C1 segment of cervical spinal cord (tissue), 14 donors: ENCODE measurements at places on chromosomes 3 and 15.

DNA sequence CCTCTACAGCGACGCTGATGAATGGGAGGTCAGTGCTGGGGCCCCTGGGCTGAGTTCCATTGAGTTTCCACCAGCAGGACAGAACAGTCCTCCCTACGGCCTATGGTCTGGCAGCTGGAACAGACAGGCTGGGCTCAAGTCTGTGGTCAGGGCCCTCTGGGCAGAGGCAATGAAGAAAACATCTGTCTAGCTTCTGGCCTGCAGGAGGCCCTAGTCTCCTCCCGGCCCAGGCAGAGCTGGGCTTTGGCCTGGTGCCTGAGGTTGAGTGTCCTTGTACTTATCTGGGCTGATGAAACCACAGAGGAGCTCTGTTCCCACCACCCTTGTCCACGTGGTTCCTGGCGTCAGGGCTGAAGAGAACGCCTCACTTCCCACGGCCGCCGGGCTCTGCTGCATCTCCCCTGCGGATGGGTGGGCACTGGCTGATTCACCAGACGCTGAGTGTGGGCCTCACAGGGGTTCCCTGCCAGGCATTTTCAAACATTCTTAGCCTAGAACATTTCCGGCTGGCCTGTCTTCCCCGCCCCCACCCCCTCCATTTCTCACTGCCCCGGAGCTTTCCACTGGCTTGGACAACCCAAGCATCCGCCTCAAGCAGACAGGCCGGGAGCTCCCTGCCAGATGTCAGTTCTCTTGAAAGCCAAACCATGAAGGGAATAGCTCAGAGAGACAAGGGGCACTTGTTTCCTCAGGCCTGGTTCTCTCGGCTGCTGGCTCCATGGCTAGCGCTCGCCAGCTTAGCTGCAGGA is 20.3 kb downstream of the PPCDC start:
- peak; percentile 92 for DNase-seq

DNA sequence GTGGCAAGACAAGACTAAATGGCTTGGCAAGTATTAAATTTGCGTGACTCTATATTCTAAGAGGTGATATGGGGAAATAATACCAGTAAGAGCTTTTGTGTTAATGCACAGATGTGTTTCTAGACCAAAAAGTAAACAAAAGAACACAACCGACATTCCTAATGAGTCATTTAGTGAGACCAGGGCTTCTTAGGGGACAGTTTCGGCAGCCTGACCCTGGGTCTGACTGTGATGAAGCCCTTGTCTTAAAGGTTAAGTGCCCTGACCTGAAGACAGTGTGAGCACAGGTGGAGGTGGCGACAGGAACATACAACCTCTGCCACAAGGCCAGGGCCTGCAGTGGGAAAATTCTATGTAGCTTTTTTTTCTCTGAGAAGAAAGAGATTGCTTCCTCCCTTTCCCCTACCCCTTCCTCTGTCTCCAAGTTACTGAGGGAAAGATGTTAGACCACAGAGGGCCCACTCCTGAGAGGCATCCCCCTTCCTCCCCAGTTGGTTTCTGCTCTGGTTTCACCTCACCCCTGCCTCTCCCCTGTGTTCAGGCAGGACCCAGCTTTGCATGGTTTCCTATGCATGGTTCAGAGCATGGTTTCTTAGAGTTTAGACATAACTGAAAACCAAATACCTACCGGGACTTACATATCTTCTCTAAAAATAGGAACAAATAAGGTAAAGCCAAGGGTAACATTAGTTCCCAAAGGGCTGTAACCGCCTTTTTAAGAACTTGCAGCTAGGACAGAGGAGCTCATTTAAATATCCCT is 24.8 kb upstream of the CMTM7 start:
- no peak for DNase-seq

DNA sequence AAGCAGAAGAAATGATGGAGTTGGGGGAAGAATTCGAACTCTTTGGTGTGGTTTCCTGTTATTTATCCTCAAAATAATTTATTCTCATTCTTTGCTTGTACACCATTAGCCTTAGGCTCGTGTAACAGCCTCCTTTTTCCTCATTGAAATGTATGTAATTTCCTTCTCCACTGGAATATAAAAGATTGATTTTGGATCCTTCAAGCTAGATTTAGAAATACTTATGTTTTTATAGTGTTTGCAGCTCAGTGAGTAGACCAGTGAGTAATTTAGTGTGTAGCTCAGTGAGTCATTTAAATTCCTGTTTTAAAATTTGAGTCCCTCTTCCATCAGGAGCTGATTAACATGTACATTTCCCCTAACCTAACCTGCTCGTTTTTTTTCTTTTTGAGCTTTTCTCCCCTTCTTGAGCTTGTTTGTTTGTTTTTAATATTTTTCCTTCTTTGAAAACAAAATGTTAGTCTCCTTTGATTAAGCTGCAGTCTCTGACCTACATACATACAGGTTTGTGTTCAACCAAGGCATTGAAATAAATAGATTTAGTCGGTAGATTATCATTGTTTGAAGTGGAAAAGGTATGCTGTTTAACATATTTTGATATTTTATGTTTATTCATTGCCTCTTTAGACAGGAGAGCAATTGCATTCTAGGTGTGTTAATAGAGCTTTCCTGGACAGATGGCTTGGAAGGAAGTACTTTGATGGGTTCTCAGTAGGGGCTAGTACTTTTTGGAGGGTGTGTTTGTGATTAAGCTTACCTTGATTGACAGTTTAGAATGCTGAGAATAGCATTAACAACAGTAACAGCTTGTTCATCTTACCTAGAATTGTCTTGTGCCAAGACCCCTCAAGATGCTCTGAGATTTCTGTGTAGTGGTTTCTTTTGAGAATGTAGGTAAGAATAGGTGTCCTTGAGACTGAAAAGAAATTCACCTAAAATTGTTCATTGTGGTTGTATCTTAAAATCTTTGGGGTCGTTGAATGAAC is 5.9 kb downstream of the USP3 start:
- DNase-seq: no peak

- DNase-seq: peak; percentile 24
Observed at GRCh38 chr3:160006282-160007163, 17.9 kb downstream of the IL12A start.

- no peak for DNase-seq
Observed at GRCh38 chr3:72312339-72312738, 527.4 kb upstream of the PROK2 start.

GRCh38 chr3:8651418-8652323 is 7.1 kb upstream of the SSUH2 start:
- DNase-seq: no peak

- no peak for DNase-seq
Observed at GRCh38 chr3:114213627-114214541, 23.5 kb downstream of the ZNF80 start.

DNA sequence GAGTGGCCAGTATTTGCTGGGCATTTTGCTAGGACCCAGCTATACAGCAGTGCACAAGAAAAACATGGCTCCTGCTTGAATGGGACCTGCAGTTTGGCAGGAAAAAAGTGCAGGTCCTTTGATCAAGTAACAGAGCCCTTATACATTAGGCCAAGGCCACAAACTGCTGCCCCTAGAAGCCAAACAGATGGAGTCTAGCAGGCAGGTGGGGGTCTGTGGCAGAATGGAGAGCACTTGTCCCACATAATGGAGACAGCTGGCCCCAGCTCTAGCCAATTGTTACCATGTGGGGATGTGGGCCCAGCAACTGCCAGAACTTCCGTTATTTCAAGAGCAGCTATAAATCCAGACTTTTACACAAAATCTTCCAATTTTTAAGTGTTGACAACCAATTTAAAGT is 79.3 kb downstream of the SHQ1 start:
- no peak for DNase-seq

GRCh38 chr3:35640190-35641165 is 1.2 kb downstream of the ARPP21 start:
- DNase-seq: no peak

- no peak for DNase-seq
Observed at GRCh38 chr15:77782691-77783090, 150.0 kb upstream of the LINGO1 start.

GRCh38 chr3:111648991-111649579 is 53.9 kb upstream of the ZBED2 start:
- no peak for DNase-seq

GRCh38 chr3:38960953-38961622 is 90.7 kb downstream of the SCN11A start:
- DNase-seq: no peak

DNA sequence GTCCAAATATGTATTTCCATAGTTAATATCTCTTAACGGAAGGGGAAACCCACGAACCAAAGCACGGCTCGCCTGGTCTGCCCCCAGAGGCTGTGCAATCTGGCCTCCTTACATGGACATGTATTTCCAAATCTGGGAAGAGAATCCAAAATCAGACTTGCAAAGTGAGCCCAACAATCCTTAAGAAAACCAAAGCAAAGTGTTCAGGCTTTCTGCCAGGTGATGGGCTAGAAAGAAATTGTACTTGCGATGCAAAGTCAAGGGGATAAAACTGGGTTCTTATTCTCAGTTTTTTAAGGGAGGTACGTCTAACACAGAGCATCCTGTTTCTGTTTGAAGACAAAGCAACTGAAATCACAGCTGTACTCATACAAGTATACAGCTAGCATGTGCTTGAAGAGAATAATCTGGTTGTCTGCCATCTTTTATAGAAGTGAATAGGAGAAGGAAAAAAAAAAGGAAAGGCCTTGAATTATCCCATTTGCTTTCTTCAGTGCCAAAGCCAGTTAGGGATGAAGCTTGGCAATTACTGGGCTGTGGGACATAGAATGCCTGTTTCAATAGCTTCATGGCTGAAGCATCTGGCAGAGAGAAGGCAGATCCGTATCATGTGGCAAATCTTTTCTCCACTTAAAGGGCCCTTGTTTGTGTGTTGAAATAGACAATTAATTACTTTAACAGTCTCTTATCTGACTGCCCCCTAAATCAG is 48.4 kb downstream of the LRIG1 start:
- DNase-seq: no peak

DNA sequence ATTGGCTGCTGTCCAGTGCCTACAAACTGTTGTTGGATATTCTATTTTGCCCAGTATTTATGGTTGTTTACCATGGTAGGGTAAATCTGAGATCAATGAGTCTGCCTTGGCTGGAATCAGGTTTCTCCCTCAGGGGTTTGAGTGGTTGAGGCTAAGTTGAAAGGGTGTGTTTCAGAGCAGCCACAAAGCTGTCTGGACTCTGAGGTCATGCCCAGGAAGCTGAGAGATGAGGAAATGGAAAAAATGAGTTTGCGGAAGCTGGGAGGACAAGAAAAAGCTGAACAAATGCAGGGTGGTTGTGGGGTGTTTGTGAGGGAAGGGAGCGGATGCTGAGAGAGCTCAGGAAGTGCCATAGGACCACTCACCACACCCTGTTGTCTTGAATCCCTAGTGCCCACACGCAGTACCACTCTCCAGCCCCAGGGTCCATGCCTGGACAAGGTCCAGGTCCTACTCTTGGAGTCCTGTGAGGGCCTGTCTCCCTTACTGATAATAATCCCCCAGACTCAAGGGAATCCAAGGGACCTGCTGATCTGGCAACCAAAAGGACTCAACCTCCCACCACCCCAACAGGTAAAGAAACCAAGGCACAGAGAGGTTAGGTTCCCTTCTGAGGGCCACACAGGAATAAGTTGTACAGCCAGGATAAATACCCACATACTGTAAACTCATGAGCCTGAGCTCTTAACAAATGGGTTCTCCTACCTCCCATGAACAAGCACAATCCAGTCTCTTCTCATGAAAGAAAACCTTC is 81.6 kb downstream of the PPCDC start:
- no peak for DNase-seq

DNA sequence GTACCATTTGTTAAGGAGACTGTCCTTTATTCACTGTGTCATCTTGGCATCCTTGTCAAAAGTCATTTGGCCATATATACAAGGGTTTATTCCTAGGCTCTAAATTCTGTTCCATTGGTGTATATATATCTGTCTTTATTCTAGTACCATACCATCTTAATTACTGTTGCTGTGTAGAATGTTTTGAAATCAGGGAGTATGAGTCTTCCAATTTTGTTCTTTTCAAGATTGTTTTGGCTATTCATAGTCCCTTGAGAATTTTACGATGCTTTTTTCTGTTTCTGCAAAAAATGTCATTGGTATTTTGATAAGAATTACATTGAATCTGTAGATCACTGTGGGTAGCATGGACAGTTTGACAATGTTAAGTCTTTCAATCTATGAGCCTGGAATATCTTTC is 28.7 kb downstream of the PFN2 start:
- no peak for DNase-seq

GRCh38 chr15:70636540-70637165 is 126.7 kb downstream of the UACA start:
- no peak for DNase-seq

DNA sequence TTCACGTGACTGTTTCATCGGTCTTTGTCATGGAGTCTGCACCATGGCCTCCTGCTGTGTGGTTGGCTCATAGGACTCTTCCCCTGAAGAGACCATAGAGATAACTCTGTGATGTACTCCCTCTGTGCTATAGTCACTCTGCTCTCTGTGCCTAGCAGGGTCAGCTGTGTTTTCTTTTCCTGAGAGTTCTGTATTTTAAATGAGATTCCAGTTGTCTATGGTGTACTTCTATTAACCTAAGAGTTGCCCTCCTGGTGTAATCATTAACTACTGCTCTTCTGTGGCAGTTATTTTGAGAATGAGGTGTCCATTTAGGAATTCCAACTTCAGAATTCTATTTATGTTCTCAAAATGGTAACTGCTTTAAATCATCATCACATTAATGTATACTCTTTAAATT is 114.5 kb upstream of the ARPP21 start:
- DNase-seq: no peak

- no peak for DNase-seq
Observed at GRCh38 chr3:148737104-148737530, 39.4 kb downstream of the AGTR1 start.

DNA sequence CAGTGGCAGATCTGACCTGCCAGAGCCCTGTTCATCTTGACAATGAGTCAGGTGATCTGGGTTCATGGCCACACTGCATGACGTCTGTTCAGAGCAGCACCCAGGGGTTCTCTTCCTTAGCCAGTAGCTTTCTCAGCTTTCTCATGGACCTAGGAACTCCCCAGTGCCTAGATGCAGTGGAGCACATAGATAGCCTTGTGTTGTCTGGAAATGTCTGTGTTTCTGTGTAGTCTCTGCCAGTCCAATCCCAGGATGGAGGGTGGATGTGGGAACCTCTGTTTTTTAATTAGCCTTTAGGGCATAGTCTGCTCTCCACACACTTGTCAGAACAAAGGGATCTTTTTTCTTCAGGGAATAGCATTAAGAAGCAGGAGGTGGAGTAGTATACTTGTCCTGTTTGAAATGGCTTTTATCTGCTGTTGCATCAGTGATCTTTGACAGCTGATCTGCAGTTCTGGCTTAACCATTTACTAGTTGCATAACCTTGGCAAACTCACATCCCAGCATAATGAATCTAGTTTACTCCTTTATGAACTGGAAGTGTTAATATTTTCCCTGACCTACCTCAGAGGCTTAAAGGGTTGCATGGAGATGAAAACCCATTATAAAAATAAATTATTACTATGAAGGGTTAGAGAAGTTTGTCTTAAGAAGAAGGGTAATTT is 16.1 kb upstream of the CACNA1D start:
- no peak for DNase-seq

DNA sequence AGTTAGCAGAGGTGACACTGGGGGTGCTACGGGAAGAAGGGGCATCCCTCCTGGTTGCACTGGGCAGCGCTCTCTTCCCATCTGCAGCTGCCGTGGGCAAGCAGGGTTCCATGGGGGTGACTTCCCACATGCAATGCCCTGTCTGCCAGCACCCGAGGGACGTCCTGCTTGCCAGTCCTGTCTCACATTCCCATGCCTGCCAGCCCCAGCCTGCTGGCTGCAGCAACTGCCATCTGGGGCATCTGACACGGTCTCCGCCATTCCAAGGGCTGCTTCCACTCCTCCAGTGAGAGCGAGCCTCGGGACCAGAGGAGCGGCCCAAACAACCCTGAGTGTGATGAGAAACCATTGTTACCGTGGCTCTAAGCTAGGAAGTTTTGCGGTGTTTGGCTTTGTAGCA is 45.4 kb upstream of the RPL32 start:
- no peak for DNase-seq
